ENCODE measurements at places on chromosomes 3 and 15.

GRCh38 chr3:55164191-55164590 is 236.3 kb upstream of the LRTM1 start:
- DNase-seq, result no peak

DNA sequence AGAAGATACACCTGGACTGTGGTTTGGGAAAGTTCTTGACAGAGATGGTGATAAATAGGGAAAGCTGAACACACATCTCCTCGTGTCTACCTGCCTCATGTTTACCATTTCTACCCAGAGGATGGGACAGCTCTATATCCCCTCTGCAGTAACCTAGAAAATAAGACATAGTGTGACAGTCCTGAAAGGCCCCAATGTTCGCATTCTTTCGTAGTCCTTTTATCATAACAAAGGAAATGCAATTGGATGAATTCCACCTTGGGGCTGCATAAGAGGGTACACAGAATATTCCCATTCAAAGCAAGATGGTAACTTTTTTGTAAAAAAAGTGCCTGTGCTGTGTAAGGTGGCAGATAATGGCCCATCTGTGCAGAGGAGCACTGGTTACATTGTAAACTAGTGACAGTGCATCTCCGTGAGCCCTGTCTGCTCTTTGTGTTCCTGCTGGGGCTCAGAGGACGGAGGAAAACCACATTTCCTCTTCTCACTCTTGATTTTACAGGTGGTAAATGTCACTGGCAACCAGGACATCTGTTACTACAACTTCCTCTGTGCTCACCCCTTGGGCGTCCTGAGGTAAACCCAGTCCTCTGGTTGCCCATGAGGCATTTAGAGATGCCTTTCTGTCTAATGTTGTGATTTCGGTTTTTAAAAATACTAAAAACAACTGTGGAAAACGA is 74.3 kb downstream of the SIDT1 start:
- DNase-seq, result peak; percentile 98

DNA sequence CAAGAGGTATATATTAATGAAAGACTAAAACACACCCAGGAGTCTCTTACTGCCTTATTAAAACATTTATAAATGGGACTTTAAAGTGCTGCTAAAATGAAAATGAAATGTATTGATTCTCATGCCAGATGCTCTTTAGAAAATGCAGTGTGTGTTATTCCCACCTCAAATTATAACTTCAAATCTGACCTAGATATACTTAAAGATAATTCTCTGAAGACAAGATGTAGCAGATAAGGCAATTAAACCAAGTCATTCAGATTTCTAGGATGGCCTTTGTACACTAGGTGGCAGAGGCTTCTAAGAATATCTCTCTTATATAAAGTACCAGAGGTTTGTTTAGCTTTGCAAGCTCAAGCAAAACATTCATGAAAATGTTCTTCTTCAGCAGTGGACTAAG is 26.9 kb upstream of the GOLGA8B start:
- no peak for DNase-seq

DNA sequence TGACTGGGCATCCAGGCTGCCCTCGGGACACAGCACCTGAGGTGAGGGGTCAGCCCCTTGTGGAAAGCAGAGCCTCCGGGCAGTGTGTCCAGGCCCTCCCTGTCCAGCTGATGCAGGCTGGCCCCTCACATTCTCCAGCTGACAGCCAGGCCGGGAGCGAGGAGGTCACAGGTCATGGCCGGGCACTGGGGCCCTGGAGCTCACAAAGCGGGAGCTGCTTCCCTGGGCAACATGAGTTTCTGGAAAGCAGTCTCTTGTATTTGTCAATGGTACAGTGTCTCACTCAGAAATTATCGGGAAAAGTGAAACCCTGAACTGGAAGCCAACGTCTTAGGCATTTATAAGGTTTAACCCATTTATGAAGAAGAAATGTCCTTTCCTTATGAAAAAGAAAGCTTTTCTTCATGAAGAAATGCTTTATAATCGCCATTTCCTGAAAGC is 118.5 kb downstream of the OPA1 start:
- DNase-seq, result no peak

- no peak for DNase-seq
Observed at GRCh38 chr3:56459719-56460118, 8.5 kb downstream of the ERC2 start.

- no peak for DNase-seq
Observed at GRCh38 chr3:42562047-42562907, 19.5 kb downstream of the SEC22C start.

- DNase-seq, result no peak
Observed at GRCh38 chr15:67762610-67763368, 62.5 kb upstream of the SKOR1 start.

DNA sequence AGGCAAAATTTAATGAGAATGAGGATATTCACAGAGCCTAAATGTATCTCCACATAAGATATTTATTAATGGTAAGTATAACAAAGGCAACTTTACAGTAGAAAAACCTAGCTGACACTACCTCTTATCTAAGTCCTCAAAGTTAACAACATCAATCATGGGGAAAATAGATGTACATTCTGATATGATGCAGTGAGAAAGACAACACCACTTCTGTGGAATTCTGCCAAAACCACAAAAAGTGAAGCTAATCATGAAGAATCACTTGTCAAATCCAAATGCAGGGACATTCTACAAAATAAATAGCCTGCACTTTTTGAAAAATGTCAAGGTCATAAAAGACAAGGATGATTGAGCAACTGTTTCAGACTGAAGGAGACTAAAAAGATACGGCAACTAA is 27.5 kb upstream of the EOMES start:
- no peak for DNase-seq

- DNase-seq, result no peak
Observed at GRCh38 chr3:133408366-133408765, 8.5 kb downstream of the BFSP2 start.

- no peak for DNase-seq
Observed at GRCh38 chr3:69941439-69942176, 57.9 kb upstream of the SAMMSON start.

GRCh38 chr3:10320320-10320677 is 613 bp downstream of the SEC13 start:
- DNase-seq, result no peak

DNA sequence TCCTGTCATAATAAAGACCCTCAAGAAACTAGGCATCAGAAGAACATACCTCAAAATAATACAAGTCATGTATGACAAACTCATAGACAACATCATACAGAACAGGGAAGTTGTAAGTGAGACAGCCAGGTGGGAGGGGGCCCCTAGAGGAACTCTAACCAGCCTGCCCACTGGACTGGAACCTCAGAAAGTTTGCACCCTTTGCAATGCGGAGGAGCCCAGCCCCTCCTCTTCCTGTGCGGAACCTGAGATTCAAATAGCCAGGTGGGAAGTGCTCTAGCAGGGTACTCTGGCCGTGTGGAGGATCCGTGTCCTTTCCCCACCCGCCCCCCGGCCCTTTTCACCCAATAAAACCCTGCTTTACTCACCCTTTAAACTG is 387.0 kb upstream of the CBLB start:
- peak; percentile 1 for DNase-seq

- DNase-seq, result no peak
Observed at GRCh38 chr15:37218351-37218916, 118.1 kb upstream of the MEIS2 start.

DNA sequence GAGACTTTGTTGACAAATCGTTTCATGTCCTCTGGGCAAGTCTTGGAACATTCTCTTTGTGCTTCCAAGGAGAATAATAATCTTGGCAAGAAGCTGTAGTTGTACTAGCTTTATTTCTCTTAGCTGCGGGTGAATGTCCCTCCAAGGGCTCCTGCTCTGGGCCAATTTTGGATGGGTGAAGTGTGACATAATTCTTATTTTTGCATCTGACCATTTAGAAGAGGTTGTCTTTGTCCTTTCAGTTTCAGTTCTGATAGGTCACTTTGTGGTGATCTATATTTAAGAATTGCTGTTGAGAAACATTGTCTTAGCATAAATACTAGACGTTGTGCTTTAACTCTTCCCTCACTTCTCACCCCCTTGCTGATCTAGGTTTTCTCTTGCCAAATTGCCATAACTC is 164.8 kb upstream of the RORA start:
- no peak for DNase-seq

- DNase-seq, result no peak
Observed at GRCh38 chr3:179942553-179943075, 94.1 kb downstream of the PEX5L start.

GRCh38 chr15:25331860-25332259 is 107.0 kb downstream of the UBE3A start:
- DNase-seq, result no peak

DNA sequence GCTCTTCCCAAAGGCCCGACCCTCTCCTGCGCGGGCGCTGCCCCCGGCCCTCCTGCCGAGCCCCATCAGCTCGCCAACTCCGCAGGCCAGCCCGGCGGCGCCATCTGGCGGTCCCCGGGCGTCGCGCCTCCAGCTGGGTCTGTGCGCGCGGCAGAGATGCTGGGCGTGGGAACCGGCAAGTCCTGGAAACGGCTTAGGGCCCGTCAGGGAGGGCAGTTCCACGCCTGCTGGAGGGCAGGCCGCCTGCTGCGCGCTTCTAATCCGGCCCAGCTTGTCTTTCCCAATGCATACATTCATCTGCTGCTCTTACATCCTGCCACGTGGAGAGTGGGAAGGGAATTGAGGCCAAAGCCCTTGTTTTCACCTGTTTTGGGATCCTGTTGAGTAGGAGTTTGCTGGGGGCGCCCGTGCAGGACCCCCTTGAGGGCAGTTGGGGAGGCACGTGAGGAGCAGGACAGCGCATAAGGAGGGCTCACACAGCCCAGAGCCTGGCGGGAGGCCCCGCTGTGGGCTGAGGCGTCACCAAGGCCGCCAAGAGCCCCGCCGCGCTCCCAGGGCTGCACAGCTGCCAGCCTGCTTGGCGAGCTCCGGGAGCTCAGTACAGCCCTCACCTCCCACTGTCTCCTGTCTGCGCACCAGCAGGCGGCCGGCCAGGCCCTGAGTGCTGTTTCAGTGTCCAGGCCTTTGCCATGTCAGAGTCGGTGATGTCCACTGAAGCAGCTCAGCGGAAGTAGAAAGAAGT is 165.6 kb downstream of the NSMCE3 start:
- peak; percentile 61 for DNase-seq

GRCh38 chr15:58352026-58352929 is 79.5 kb upstream of the LIPC start:
- DNase-seq, result no peak

GRCh38 chr15:36039996-36040572 is 494.1 kb upstream of the DPH6 start:
- DNase-seq, result no peak

DNA sequence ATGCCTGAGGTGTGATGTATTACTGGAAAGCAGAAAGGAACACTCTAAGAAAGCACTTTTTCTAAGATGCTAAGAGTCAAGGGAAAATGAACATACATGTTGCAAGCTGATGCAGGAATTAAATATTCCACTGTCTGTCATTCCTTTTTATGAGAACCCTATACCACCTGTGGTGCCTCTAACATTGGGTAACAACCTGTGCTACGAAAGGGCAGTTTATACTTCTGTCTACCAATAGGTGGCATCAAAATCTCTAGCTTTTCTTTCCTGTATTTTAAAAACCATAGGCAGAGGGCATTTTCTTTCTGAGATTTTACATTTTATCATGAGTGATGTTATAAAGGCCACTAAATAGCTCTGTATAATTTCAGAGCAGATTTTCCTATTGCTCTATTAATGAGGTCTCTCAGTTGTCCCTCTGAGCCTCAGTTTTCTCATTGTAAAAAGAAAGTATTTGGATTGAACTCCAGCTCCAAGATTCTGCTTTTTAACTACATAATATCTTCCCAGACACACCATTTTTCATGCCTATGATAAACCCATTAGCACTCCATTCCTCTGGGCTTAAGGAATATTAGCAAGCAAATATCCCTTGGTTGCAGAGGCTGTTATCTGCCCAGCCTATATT is 3.5 kb upstream of the CPNE4 start:
- peak; percentile 28 for DNase-seq

- DNase-seq, result no peak
Observed at GRCh38 chr3:117234331-117234730, 524.8 kb downstream of the TUSC7 start.

DNA sequence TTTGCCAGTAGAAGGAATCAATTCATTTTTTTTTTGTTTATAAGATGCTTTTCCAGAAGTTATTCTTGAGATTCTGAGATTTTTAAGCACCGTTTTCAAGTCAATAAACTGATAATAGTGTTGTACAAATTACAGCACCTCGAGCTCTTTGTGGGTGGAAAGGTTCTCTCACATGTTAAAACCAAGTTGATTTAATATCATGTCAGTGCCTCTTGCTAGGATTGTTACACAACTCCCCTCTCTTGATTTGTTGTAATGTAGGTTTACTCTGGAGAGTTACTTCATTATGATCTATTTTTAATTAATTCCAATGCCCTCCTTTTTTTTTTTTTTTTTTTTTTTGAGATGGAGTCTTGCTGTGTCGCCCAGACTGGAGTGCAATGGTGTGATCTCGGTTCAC is 25.8 kb upstream of the UBXN7 start:
- no peak for DNase-seq

DNA sequence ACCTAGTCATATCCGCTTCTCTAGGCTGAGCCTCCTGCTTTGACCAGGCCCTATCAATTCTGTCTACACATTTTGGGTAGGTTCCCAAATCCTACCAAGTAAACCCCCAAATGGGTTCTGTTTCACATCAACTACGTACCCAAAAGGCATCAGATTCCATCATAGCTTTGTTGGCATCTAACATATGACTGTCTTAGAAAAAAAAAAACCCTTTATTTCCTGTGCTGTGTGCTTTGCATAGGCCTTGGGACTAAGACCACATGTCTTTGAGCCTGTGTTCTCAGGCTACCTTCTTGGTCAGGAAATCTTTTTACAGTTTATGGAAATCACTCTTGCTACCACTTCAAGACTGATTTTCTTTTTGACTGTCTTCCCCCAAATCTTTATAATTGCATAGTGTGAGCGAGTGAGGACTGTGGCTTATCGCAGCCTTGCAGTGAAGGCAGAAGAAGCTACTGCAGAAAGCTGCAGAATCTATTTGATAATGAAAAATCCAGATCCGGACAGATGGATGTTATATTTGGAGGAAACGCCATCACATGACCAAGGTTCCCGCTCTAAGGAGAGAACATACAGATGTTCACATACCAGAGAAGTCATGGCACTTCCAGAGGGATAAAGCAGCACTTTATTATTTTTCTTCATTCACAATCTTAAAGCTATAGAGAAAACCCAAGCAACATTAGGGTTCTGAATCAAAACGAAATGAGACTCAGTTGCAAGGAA is 111.2 kb downstream of the EOMES start:
- DNase-seq, result no peak
